ENCODE measurements at places on chromosomes 3 and 15. TPM values are rescaled to one million over a fixed set of nuclear protein-coding genes. Genes with fewer than 3 reads are reported as not detected.

GRCh38 chr3:8868996-8869395 lies 94.3 kb downstream of the RAD18 start:
- no peak for DNase-seq

DNA sequence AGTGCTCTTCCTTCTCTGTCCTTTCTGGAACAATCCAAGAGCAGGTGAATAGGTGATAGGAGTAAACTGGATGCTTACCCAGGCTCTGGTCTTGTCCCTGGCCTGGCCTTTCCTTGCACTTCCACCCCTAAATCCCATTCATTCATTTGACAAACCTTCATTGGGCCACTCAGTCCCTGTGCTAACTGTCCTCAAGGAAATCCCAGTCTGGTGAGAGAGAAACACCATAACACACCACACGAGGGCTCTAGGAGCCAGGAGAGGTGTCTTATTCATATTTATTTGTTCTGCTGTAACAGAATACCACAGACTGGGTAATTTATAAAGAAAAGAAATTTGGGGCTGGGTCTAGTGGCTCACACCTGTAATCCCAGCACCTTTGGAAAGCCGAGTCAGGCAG lies 22.8 kb downstream of the EFCC1 start:
- DNase-seq = no peak

DNA sequence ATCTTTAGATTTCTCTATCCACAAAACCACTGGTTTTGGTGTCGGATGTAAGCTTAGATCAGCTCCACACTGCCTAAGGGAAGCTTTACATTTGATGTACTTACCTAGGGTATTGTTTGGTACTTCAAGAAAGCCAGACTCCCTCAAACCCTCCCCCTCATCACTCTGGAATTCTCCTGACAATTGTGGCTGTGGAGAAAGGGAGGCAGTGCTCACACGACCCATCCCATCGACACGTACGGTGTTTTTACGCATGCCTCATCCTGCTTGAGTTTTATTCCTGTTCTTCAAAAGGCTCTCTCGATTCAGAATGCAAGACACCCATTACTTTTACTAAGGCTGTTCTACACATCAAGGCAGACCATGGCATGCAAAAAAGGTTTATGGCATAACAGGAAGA lies 67.3 kb upstream of the ONECUT1 start:
- DNase-seq = no peak

The SCG5 gene
- polyA plus RNA-seq = not detected

DNA sequence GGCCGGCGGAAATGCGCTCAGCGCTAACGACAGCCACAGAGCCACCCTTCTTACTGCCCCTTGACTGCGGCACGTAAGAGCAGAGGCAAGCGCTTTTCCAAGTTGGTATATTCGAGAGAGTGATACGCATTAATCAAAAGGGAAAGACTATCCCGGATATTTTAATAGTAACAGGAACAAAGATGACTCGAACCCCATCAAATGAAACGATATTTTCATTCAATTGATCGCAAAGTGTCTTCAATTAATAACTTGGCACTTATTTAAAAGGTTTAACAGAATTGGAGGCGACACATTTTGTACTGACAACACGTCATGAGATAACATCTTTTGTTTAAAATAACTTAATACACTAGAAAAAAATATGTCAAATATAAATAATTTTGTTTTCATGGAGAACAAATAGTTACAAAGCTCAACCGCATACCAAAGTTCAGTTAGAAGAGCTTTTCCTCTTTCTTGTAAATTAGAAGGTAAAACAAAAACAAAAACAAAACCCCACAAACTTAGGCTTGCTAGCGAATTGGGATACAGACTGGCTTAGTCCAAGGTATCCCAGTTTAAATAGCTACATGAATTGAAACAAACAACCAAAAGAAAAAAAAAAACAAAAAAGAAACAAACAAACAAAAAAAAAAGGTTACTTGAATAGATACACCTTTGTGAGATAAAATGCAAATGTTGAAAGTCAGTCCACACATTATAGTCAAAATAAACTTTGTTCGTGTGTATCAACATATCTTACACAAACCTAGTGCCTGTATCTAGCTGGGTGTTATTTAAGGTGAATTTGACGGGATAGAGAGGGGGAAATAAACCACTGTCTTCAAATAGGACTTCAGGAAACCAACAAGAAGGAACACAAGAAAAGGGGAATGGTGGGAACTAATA lies 10.2 kb downstream of the SHOX2 start:
- no peak for DNase-seq

DNA sequence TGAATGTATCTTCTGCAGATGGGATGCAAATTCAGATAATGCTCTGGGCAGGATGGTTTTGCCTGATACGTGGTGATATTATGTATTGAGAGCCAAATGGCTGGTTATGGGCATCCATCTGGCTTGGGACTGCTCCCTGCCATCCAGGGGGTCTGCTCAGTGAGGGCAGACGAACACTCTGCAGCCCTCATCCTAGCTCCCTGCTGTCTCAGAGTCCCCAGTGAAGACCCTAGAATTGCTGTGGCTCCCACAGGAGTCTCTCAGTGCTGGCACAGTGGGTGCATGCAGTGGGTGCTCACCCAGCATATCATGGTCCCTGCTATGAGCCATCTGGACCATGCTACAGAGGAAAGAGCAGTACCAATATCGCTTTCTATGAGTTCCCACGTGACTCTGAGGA lies 10.3 kb downstream of the CX3CR1 start:
- no peak for DNase-seq

The NOX5 gene
- polyA plus RNA-seq = not detected

- DNase-seq = no peak
Observed at GRCh38 chr3:23748398-23749110, 57.2 kb upstream of the UBE2E1 start.

DNA sequence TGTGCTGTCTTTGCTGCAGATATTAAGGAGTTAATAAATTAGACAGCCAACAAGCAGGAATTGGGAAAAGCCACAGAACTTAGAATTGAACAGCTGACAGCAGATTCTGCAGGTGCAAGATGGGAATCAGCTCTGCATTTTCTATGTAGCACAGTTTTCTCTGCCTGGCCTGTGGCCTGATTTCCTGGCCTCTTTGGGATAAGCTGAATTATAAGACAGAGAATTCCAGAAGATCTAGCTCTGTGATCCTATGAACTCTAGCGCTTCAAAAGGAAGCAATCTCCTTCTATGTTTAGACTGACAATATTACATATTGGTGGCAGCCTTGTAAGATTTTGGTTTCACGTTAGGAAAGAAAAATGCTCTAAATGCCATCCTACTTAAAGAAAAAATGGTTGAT lies 24.0 kb upstream of the SOX2 start:
- no peak for DNase-seq

DNA sequence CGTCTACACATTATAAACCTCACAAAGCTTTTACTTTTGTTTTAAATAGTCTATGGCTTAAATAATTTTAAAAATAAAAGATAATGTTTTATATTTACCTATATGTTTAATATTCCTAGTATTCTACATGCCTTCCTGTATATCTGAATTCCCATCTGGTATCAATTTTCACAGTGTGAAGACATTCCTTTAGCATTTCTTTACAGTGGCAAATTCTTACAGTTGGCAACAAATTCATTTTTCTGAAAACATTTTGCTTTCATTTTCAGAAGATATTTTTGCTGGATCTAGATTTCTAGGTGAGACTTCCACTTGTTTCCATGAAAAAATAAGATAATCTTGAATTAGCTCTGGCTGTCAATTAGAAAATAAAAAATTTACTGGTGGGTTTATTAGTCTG lies 471.4 kb upstream of the NAALADL2 start:
- no peak for DNase-seq

The TGM5 gene
- polyA plus RNA-seq = not detected

The KLHL40 gene
- polyA plus RNA-seq = not detected
